Activated effector memory CD4-positive, alpha-beta T cell treated with Interleukin-2 at 50 U/mL for 16 hours (primary cell): ENCODE measurements at places on chromosomes 11 and 22.

DNA sequence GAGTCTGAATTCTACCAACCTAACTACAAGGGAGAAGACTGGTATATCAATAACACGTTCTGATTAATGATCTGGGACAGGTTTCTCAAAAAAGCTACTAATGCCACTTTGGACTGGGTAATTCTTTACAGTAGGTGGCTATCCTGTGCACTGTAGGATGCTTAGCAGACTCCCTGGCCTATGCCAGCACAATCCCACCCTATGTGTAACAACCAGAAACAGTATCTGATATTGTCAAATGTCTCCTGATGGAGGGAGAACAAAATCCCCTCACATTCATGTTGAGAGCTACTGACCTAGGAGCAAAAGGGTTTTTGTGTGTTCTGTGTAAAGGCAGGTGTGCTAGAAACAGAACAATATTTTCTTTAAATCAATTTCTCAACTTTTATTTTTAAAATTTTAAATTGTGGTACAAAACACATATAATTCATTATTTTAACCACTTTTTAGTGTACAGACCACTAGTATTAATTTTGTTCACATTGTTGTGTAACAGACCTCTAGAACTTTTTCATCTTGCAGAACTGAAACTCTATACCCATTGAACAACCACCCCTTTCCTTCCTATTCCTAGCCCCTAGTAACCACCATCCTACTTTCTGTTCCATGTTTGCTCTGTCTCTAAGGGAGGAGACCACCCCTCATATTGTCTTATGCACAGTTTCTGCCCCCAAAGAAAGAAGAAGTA lies 2.1 kb upstream of the MS4A6A start:
- no peak for DNase-seq

DNA sequence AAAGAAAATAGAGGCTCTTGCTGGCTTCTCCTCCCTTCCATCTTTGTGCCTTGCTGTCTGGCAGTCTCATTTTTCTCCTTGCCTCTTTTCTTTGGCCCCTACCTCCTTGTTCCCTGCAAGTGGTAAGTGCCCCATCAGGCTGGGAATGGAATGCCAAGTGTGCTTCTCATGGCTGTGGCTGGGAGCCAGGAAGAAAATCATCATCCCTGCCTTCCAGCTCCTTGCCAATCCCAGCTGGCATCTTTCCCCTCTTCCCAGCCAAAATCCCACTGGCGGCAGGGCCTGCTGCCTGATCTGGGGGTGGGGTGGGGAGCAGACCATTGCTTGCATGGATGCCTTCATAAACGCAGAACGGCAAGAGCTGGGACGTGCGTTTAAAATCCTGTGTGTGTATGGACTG lies 27.0 kb upstream of the SLC25A18 start:
- no peak for DNase-seq

GRCh38 chr11:132263241-132263640 lies 892.8 kb downstream of the NTM start:
- DNase-seq: no peak

- DNase-seq: no peak
Measured at GRCh38 chr11:94583866-94584500, 16.8 kb downstream of the PIWIL4 start.

DNA sequence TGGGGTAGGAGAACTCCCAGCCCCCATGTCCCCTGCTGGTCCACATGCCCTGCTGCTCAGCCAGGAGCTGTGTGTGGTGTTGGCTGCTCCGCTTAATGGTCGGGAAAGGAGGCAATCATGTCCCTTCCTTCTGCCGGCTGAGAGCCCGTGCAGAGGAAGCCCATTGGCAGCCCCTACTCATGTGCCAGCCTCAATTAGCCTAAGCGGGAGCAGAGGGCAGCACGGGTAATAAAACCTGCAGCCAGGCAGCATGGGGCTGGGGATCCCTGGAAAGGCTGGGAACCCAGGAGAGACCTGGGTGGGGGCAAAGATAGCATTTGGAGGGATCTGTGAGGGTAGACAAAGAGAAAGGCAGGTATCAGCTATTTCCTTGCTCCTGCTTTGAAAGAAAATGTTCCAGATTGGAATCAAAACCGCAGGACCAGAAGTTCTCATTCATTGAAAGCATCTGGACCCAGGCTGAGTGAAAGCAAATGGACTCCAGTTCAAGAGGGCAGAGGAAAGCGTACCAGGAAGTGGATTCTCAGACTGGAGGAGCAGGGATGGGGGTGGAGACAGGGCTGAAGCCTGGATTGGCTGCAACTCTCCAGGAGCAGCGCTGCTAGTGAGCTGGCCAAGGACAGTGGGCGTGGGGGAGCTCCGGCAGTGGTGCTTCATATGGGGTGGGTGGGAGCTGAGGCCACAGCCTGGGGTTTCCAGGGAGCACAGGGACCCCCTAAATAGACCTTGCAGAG lies 103.4 kb upstream of the NECTIN1 start:
- DNase-seq: no peak

DNA sequence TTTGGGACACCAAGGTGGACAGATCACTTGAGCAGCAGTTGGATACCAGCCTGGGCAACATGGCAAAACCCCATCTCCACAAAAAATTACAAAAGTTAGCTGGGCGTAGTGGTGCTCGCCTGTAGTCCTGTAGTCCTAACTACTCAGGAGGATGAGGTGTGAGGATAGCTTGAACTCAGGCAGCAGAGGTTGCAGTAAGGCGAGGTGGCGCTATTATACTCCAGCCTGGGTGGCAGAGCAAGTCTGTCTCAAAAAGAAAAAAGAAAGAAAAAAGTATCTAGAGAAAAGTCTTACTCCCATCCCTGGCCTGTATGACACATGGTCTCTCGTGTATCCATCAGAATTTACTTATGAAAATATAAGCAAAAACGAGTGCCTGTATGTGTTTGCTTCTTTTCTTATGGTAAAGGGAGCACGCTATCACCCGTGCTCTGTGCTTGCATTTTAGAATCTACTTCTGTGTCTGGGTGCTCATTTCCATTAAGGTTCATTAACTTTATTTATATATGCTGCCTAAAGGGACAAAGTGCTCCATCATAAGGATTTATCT lies 15.4 kb upstream of the CPT1A start:
- no peak for DNase-seq

- DNase-seq: no peak
Measured at GRCh38 chr11:119538753-119539152, 115.8 kb upstream of the THY1 start.

GRCh38 chr11:72935700-72936099 lies 121.5 kb downstream of the ATG16L2 start:
- DNase-seq: no peak

- DNase-seq: no peak
Measured at GRCh38 chr11:113951537-113951936, 23.4 kb upstream of the HTR3A start.

GRCh38 chr22:20937031-20937793 lies 20.0 kb downstream of the CRKL start:
- DNase-seq: no peak

- DNase-seq: no peak
Measured at GRCh38 chr11:104876324-104876723, 21.9 kb downstream of the CASP12 start.

DNA sequence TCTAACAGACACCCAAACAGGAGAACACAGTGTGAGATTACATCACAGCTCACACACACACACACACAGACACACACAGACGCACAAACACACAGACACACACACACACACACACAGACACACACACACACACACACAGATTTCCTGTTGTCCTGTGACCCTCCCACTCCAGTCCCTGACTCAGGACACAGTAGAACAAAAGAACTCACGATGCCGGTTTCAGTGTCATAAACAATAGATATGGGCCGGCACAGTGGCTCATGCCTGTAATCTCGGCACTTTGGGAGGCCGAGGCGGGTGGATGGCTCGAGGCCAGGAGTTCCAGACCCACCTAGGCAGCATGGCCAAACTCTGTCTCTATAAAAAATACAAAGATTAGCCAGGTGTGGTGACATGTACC lies 13.8 kb upstream of the KAT5 start:
- DNase-seq: no peak

DNA sequence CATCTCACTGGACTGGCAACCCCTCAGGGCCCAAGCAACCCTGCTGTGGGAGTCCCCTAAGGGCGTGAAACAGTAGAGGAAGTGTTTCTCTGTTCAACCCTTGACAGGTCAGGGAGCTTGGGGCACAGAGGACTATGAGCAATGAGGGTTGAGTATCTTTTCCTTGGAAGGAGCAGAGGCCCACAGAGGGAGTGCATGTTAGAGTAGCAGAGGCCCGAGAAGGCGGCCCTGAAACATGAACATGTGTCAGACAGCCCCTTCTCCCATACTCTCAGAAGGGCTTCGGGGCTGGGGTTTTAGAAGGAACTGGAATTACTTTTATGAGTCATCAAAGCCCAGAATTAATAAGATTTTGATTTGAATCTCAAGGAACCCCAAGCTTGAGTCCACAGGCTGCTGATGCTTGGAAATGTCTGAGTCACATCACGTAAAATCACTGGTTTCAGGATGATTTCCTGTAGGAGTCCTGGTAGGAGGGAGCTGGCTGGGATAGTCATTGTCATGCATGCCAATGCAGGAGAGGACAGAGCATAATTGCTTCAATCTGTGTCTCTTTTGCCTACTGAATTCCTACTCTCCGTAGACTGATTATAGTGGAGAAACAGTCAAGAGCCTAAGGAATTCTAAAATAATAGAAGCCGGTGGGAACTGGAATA lies 22.6 kb downstream of the C11orf71 start:
- DNase-seq: no peak

- DNase-seq: no peak
Measured at GRCh38 chr22:50688448-50688847, 15.8 kb downstream of the SHANK3 start.

DNA sequence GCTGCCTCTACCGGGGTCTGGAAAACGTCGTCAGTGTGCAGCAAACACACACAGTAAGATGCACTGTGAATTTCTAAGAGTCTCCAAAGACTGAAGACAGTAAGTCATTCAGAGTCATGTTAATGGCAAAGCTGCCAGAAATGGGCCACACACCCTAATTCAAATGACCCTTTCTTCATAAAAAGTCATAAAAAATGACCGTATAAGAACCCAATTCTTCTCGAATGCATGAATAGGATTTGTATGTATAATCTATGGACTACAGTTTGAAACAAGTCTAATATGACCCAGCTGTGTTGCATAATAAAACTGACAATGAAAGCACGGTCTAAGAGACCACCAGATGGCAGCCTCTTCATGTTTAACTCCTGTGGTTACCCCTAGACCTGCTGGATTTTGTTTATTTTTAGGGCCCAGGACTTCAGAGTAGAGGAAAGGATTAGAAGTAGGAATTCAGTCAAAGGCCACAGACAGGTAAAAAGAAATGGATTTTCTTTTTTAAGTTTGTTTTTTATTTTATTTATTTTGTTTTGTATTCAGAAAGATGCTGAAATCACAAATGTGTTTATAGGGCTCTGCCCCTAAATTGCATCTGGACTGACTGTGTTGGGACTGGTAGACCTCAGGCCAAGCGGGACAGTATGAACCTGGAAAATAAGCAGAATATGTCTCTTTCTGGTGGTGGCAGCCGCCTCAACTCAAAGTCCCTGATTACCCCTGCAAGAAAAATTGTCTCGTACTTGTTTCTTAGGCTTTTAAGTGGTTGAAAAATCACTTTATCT lies 32.1 kb upstream of the SLC5A12 start:
- no peak for DNase-seq

GRCh38 chr11:21933095-21933494 lies 259.8 kb upstream of the ANO5 start:
- no peak for DNase-seq

DNA sequence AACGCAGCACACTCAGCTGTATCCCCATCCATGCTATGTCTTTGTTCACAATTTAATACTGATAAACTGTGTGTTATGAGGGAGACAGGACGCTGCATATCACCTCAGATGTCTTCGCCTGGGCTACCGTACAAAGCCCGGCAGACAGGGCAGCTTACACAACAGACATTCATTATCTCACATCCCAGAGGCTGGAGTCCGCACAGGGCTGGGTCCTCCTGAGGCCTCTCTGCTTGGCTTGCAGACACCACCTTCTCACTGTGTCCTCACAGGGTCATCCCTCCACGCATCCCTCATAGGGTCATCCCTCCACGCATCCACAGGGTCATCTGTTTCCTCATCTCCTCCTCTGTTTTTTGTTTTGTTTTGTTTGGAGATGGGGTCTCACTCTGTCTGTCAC lies 61.2 kb downstream of the SHANK2 start:
- DNase-seq: no peak

DNA sequence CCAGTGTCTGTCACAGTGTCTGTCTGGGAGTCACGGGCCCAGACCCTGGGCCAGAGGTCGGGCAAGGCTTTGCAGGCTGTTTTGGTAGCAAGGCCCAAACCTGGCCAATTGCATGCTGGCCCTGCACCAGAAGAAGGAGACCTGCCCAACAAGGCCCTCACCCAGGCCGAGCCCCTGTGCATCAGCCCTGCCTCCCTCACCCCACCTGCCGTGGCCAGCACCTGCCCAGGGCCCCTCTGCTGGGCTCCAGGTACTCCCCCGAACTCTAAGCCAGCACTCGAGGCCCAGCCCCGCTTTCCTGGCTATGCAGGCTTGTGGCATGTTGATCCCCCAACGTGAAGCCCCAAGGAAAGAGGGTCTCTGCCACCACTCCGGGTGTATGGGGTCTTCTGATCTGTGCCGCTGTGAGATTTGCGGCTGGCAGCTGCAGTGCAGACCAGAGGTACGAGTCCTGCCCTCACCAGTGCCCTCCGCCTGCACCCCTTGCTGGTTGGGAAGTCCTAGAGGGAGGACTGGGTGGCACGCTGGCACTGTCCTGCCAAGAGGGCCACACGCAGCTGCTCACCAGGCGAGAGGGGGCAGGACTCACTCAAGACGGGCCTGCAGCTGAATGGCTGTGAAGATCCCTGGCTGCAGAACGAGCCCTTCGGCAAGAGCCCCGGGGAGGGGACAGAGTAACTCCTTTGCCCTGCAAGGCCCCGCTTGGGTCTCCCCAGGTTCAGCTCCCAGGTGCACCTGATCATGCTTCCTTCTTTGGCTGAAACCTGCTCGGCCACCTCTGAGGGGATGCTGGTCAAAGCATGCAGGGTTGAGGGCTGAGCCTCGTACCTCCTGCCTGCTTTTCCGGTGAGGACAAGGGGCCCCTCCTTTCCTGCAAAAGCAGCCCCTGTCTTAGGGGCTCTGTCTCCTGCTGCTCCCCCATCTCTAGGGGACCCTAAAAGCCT lies 6.7 kb upstream of the SEPTIN5 start:
- DNase-seq: no peak

DNA sequence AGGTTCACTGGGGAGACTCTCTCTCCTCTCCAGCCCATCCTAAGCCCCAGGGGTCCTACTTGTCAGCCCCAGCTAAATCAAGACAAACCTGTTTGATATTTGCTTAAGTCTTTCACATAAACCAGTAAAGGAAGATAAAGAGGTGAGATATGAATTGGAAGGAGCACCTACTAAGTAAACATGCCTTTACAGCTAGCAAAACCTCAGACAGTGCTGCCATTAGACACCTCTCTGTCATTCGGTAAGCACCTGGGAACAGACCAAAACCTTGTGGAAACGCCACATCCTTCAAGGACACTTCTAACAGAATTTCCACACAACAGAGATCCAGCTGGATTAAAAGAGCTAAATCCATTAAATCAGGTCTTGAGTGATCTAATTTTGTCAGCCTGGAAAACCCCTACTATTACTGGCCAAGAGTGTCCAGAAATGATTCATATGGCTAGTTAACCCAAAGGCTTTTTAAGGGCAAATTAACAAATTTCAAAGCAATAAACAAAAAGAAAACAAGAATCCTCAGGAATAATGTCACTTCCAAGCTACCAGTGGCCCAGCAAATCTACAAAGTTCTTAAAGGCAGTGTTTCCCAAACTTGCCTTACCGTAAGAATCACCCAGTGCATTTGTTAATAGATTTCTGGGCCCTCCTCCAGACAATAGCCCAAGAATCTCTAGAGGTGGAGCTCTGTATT lies 2.4 kb downstream of the VPS37C start:
- DNase-seq: no peak

GRCh38 chr11:72738199-72739141 lies 13.7 kb downstream of the ARAP1 start:
- DNase-seq: no peak

GRCh38 chr11:2143799-2144543 lies 4.8 kb upstream of the IGF2 start:
- DNase-seq: no peak
